Activated CD4-positive, alpha-beta memory T cell treated with anti-CD3 and anti-CD28 coated beads for 36 hours (primary cell): ENCODE measurements at places on chromosomes 13 and 19. TPM values are rescaled to one million over a fixed set of nuclear protein-coding genes. Genes with fewer than 3 reads are reported as not detected.

DNA sequence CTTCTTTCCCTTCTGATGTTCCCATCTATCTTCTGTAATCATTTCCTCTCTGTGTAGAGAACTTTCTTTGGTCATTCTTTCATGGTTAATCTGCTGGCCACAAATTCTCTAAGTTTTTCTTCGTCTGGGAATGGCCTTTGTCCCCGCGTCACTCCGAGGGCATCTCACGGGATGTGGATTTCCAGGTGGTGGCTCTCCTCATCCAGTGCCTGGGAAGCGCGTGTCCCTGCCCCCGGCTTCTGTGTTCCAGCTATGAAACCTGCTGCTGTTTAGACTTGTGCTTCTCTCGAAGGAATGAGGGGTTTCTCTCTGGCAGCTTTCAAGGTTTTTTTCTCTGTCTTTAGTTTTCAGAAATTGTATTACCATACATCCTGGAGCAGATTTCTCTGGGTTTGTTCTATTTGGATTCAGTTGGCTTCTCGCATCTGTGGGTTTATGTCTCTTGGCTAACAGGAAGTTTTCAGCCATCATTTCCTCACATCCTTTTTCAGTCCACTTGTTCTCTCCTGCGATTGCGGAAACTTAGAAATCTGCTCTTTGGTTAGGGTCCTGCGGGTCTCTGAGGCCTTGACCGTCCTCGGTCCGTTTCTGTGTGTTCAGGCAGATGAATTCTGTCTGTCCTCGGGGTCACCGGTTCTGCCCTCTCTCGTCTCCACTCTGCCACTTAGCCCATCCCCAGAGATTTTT lies 36.9 kb upstream of the DCUN1D2 start:
- DNase-seq: no peak

GRCh38 chr13:76724421-76724820 lies 161.8 kb downstream of the KCTD12 start:
- no peak for DNase-seq

The GARIN5A gene
- 0.88 TPM for total RNA-seq

DNA sequence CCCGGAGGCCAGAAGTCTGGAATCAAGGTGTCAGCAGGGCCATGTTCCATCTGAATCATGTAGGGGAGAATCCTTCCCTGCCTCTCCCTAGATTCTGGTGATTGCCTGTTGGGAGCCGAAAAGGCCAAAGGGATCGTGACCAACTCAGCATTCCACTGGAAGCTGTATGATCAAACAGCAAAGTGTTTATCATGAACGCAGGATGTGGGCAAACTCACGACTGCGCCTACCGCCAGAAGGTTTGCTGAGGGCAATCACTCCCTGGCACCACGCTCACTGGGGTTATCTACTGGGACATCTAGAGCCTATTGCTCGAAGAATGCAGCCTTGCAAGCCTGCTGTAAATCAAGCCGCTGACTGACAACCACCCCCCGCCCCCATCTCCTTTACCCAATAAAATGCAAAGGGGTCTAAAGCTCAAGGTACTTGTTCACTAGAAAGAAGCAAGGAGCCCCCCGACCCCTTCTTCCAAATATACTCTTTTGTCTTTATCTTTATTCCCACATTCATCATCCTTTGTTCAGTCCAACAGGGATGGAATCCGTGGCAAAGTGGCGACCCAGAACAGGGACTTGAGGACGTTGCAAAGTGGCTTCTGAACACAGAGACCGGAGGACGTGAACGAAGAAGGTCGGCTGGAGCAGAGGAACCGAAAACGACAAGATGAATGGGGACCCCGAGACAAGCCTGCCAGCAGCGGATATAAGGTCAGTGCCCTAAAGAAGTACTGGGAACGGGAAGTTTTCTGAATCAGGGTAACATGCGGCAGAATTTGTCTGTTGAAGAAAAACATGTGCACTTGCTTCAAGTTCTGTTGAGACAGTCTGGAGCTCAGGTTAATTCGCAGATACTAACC lies 16.8 kb downstream of the CLEC4M start:
- no peak for DNase-seq
